ENCODE measurements at places on chromosomes 2 and 18.

GRCh38 chr2:53654396-53654795 is 113.2 kb upstream of the CHAC2 start:
- DNase-seq, result no peak

GRCh38 chr2:62412347-62412742 is 93.7 kb downstream of the TMEM17 start:
- no peak for DNase-seq

- DNase-seq, result no peak
These were observed 20.1 kb downstream of the SLC66A3 start for GRCh38 chr2:11175293-11175795.

GRCh38 chr2:240965296-240965904 is 33.0 kb upstream of the SNED1 start:
- no peak for DNase-seq

DNA sequence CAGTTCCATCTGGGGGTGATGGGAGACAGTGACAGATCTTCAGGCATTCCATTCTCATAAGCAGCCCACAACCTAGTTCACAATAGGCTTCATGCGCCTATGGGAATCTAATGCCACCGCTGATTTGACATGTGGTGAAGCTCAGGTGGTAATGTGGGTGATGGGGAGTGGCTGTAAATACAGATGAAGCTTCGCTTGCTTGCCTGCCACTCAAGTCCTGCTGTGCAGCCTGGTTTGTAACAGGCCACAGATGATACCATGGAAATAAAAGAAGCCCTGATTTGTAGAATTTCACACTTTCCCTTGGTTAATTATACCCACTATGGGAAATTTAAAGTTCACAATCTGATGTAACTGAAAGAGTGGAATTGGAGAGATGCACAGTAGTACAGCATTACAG is 40.5 kb upstream of the CXXC1 start:
- DNase-seq, result no peak

DNA sequence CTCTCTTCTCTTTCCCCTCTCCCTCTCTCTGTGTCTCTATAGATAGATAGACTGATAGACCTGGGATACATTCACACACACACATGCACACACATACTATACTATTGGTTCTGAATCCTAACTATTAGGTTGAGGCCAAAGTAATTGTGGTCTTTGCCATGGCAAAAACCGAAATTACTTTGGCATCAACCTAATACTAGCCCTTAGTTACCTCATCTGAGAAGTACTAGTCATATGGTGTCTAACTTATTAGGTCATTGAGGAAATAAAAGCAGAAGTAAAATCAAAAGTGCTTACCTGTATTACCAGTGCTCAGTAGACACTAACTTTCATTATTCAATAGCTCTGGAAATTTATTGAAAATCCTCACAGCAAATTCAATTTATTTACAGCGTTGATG is 451.5 kb downstream of the EPHA4 start:
- no peak for DNase-seq

DNA sequence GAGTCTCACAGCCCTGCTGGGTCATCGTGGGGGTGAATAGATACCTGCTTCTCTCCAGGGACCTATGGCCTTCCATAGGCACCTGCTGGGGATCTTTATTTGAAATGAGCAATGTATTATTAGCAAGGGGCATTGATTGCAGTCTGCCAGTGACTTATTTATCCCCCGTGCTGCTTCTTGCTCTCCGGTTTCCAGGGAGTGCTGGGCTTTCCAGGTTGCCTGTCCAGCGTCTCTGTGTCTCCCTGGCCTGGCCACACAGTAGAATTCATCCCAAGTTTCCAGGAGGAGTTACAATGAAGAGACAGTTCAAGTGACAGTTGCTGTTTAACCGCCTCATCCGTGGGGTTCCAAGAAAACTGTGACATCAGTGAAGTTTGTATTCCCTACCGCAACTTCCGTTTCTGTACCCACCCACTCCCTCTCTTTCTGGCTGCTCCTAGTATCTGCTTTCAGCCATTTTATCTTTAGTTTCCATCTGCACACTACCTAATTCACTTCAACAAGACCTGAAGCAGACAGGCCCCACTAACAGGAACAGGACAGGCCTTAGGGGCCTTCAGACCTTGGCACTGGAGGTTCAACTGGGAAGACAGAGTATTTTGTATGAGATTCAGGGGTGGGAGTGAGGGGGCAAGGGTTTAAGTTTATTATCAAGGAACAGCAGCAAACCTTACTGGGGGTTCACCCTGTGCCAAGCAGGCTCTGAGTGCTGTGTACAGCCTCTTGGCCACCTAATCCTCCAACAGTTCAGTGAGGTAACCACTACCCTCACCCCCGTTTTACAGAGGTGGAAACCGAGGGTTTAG is 134.8 kb downstream of the PRKCE start:
- DNase-seq, result no peak

- no peak for DNase-seq
These were observed 113.3 kb downstream of the SCG2 start for GRCh38 chr2:223488814-223489213.

DNA sequence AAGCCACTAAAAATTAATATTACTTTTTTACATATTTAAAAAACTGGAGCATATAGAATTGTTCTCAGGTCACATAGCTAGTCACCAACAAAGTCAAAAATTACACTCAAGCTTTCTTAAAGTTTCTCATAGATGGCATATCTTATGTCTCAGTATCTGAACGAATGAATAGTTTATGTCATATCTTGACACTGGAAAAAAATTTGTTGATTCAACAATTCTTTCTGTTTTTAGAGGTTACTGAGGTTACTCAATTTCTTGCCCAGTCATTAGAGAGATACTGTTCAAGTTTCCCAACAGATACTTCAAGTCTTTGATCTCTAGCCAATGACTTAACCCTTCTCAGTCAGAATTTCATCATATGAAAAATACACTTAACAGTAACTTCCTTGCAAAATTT is 113.1 kb upstream of the XIRP2 start:
- no peak for DNase-seq

GRCh38 chr18:8952174-8952573 is 150.3 kb upstream of the NDUFV2 start:
- DNase-seq, result no peak

- DNase-seq, result no peak
These were observed 168.1 kb downstream of the NRXN1 start for GRCh38 chr2:50863856-50864255.

DNA sequence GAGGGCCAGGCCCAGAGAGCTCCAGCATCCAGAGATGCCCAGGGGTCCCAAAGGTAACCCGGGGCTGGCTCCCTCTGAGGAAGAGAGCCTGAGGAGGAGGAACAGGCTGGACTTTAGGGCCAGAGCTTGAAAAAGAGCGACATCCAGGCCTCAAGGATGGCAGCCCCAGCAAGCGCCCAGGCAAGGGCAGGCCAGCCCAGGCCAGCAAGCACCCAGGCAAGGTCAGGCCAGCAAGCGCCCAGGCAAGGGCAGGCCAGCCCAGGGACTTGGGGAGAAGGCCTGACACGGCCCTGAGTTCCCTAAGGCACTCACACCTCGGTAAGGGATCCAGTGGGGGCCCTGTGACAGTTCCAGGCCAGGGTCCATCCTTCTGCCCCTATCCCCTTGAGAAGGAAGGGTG is 30.4 kb downstream of the DBI start:
- no peak for DNase-seq

DNA sequence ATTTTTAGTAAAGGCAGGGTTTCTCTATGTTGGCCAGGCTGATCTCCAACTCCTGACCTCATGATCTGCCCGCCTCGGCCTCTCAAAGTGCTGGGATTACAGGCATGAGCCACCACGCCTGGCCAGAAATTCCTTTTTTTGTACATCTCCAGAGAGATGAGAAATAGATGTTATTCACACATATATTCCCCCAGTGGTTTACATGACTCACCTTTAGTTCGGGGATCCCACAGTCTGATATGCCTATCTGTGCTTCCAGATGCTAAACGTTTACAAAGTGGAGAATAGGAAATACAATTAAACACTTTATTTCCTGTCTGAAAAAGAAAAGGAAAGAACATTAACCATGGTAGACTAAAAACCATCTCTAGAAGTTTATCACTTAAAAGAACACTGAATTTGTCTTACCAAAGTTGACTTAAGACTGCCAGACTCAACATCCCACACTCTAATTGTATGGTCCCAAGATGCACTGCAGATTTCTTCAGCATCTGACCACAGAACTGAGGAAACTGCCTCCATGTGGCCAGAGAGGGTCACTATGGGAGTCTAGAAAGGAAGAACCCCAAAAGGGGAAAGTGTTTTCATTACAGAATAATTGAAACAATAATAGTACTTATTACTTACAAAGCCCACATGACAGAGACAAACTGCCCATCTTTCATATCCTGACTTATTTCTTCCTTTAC is 12.6 kb upstream of the ICA1L start:
- no peak for DNase-seq

All from NCI-H1048 (cell line).